ENCODE measurements at places on chromosomes 2 and 18.
A peak's percentile ranks its signal among the peaks of the same experiment; 100 is the strongest.

GRCh38 chr18:77970814-77971213 lies 721.2 kb downstream of the GALR1 start:
- no peak for DNase-seq

DNA sequence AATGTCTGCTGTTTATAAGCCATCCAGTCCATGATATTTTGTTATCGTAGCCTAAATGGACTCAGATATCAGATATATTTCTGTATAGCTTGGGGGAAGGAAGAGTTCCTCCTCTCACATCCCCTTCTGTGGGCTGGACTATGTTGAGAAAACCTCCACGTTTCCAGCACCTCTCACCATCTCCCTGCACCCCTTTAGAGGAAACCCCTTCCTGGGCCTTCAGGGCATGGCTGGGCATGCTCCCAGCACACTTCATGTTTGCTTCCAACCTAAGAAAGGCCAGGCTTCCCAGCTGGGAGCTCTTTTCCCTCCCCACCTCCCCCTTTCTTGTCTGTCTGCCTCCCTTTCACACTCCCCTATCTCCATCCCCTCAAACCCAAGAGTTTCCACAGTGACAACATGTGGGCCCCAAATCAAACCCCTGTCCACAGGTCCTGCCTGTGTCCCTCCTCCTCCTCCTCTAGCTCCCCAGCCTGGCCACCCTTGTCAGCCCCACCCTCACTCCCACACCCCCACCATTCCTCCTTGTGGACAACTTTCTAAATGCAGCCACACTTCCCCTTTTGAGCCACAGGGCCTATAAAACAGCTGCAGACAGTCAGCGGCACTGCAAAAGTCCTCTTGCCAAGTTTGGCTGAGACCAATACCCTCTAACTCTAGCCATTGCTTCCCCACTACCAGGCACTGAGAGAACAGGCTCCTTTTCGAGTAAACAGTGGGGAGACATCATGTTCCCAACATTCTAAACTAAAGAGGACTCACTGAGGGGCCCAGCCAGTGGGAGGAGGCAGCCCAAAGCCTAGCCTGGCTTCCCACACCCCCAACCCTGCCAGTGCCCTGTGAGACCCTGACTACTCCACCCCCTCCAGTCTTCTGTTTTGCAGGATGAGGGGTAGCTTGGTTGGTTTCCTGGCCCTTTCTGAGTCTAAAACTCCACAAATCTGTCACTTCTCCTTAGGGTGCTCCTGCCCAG lies 120.5 kb downstream of the ZFP36L2 start:
- DNase-seq, result no peak

DNA sequence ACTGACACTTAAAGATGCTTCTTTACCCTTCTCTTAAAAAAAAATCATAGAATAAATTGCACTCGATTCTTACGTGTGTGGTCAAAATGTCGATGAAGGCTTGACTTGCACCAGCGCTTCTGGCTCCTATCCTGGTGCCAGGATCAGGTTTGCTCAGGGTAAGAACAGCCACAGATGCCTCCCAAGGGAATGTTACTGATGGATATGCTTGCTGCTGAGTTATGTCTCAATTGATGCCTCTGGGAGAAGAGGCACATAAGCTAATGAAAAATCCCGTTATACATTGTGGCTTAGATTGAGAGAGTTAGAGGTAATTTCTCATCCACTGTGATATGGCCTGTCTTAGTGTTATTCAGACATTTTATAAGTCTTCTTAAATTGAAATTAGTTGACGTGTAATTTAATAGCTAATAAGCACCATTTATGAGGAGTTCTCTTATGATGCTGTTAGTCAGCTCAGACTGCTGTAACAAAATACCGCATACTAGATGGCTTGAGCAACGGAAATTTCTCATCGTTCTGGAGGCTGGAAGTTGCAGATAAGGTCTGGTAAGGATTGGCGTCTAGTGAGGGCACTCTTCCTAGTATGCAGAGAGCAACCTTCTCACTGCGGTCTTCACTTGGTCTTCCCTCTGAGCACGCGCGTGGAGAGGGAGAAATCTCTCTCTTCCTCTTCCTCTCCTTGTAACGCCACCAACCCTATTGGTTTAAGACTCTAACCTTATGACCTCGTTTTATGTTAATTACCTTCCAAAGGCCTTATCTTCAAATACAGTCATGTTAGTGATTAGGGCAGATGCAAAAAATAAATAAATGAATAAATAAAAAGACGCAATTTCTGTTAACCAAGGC lies 116.6 kb upstream of the NOSTRIN start:
- DNase-seq, result no peak

- DNase-seq, result no peak
Observed at GRCh38 chr18:45662468-45662867, 47.2 kb downstream of the SLC14A2 start.

DNA sequence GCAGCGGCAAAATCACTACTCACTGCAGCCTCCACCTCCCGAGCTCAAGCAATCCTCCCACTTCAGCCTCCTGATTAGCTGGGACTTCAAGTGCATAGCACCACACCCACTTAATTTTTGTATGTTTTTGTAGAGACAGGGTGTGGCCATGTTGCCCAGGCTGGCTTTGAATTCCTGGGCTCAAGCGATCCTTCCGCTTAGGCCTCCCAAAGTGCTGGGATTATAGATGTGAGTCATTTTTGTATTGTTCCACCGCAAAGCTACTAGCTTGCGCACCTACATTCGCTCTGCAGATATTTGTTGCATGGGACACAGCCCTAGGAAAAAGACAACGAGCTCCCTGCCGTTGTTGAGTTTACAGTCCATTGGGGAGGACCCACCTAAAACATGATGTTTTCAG lies 173.5 kb upstream of the AGAP1 start:
- DNase-seq, result no peak

- no peak for DNase-seq
Observed at GRCh38 chr18:39033312-39033711, 1467.7 kb upstream of the CELF4 start.

DNA sequence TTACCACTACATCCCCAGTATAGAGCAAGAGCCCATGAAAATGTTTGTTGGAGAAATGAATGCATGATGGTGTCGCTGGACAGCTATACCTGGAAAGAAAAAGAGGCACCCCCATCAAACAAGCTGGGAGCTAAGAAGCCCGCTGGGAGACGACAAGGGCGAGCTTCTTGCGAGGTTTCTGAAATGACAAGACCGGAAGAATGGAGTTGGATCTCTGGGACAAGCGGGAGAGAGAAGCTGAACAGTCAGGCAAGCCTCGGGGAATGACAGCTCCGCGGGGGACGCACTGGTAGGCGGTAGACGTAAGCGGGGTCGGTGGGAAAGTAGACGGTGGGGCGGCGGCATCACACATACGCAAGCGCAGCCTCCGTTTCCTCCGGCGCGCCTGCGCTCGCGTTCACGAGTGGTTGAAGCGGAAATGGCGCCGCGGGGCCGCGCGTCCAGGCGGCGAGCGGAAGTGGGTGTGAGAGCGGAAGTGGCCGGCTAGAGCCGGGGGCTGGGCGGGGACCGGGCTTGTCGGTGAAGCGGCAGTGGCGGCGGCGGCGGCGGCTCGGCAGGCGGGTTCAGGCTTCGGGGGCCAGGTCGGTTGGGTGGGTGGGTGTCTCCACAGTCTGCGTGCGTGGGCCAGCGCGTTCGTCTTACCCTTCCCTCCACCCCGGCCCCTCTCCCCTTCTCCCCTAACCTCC lies at the start of gene ARPC2:
Gene ARPC2, plus strand, starts transcription at position 516 of the 686 bp plus-strand sequence. CDS start 282 bp downstream, outside the sequence.
- DNase-seq, result peak; percentile 88

DNA sequence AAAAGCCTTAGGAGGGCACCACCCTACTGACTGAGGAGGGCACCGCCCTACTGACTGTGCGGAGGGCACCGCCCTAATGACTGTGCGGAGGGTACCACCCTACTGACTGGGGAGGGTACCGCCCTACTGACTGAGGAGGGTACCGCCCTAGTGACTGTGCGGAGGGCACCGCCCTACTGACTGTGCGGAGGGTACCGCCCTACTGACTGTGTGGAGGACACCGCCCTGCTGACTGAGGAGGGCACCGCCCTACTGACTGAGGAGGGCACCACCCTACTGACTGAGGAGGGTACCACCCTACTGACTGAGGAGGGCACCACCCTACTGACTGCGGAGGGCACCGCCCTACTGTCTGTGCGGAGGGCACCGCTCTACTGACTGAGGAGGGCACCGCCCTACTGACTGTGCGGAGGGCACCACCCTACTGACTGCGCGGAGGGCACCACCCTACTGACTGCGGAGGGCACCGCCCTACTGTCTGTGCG lies 150.2 kb upstream of the NFATC1 start:
- DNase-seq, result no peak

- DNase-seq, result no peak
Observed at GRCh38 chr2:55014962-55015939, 35.0 kb downstream of the RTN4 start.

DNA sequence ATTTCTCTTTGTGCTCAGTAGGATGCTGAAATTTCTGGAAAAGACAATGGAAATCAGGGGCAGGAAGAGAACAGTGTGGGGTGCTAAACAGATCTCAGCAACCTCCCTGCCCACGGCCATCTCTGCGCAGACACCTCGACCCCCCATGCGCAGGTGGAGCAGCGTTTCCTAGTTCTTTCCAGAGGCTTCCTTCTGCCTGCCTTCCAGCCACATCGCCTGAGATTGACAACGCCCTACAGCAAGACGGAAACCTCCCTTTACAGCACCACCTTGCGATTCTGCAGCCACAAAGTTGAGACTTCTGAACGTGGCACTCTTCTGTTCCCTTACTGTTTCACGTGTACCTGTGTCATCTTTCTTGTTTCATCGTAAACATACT lies 31.4 kb upstream of the CASP8 start:
- no peak for DNase-seq

DNA sequence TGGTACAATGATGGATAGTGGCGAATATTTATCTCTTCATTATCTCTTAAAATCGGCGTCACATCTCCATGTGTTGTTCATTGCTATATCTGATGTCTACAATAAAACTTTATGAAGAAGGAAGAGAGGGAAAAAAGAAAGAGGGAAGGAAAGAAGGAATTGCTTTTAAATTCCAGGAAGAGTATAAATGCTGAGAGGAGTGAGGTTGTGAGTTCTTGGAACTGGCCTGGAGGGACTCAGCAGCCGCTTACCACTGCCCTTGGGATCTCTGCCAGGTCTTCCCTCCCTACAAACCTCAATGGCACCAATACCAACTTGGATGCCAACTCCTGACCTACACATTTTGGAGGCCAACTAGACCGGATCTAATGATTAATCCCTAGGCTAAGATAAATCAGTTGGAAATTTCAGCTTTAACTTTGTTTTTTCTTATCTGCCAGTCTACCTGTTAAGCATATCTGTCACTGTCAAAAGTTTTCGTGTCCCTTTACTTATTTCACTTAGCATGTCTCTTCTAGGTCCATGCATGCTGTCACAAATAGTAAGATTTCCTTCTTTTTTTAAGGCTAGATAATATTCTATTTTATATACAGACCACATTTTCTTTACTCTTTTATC lies 9.8 kb downstream of the SCN9A start:
- DNase-seq, result no peak

GRCh38 chr2:8821276-8822217 lies 15.9 kb downstream of the KIDINS220 start:
- DNase-seq, result no peak

- DNase-seq, result no peak
Observed at GRCh38 chr2:108428286-108429009, 20.6 kb upstream of the GCC2 start.

- no peak for DNase-seq
Observed at GRCh38 chr2:240946654-240947053, 40.5 kb downstream of the CROCC2 start.
